ENCODE measurements at places on chromosomes 1 and 21.
A peak's percentile ranks its signal among the peaks of the same experiment; 100 is the strongest.

DNA sequence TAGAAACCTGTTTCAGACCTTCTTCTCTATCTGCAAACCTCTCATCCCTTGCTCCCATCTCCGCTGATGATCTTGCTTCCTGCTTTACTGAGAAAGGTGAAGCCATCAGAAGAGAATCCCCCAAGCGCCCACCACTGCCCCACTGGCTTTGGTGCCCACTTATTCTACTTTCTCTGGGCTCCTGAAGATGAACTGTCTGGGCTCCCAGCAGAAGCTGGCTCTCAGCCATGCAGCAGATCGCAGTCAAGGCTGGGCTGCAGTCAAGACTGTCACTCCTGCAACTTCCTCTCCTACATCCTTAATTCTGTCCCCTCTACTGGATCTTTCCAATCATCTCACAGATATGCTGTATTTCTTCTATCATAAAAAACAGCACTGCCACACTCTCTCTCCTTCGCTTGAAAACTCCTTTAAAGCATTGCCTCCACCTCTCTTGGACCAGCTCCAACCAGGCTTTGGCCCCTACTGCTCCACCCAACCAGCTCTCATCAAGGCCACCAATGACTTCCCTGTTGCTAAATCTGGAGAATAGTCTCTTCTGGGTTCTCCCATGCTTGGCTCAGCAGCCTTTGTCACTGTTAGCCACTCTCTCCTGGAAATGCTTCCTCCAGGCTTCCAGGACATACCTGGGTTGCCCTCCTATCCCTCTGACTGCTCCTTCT lies 25.8 kb downstream of the TRIM62 start:
- no peak for DNase-seq

DNA sequence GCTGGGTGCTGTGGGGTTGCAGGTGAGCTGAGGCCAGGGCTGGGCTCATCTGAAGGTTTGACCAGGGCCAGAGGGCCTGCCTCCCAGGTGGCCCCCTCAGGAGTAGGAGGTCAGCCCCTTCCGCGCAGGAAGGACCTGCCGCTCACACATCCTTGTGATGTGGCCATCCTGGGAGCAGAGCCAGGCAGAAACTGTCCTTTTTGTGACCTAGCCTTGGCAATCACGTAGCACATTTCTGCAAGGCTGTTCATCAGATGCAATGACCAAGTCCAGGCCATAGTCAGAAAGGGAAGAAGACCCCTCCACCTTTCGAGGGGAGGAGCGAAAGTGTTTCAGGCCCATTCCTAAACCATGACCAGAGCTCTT lies 55.5 kb upstream of the TRAPPC10 start:
- DNase-seq, result peak; percentile 53

GRCh38 chr1:15820478-15820877 lies 13.0 kb upstream of the UQCRHL start:
- peak; percentile 41 for DNase-seq

GRCh38 chr1:188782220-188782841 lies 1695.3 kb downstream of the BRINP3 start:
- peak; percentile 37 for DNase-seq

DNA sequence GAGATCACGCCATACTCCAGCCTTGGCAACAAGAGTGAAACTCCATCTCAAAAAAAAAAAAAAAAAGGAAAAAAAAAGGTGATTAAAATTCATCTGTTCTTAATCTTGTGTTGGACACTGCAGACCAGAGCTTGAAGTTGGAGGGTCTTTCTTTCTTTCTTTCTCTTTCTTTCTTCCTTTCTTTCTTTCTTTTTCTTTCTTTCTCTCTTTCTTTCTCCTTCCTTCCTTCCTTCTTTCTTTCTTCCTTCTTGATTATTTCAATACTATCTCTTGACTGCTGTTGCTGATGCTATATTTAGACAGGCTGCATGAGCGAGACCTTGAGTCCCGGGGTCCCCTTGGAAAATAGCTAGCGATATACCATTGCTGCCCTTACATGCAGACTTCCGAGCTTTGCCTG lies 107.4 kb upstream of the ADAR start:
- DNase-seq, result no peak

GRCh38 chr1:68936530-68936929 lies 439.6 kb upstream of the DEPDC1 start:
- DNase-seq, result no peak

GRCh38 chr1:164796916-164797315 lies 237.9 kb downstream of the PBX1 start:
- no peak for DNase-seq

- no peak for DNase-seq
Observed at GRCh38 chr21:42282021-42282420, 33.2 kb downstream of the TFF3 start.

All from astrocyte (in vitro differentiated cells and primary cell).